ENCODE measurements at places on chromosomes 12 and 14.

DNA sequence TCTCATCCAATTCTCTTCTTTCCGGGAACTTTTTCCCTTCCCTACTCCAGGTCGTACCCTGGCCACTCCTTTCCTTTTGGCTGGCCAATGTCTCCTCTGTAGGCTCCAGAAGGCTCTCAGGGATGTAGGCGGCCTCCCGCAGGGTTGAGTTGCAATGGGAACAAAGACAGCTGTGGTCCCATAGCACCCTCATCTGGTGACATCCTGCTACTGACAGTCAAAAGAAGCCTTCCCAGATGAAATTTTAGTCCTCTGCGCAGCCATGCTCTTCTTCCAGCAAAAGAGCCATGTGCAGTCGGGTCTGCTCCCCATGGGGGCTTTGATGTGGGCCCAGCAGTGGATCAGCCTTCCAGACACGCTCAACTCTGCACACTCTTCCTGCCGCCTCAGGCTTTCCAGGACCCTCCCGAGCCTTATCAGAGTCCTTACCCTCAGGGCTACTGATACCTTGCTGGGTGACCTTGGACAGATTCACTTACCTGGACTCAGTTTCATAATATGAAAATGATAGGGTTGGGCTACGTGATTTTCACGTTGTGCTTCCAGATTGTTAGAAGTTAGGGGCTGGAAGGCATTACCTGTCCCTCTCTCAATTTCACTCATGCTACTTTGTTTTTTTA, 5.5 kb upstream of the CELA1 start:
- DNase-seq: no peak

DNA sequence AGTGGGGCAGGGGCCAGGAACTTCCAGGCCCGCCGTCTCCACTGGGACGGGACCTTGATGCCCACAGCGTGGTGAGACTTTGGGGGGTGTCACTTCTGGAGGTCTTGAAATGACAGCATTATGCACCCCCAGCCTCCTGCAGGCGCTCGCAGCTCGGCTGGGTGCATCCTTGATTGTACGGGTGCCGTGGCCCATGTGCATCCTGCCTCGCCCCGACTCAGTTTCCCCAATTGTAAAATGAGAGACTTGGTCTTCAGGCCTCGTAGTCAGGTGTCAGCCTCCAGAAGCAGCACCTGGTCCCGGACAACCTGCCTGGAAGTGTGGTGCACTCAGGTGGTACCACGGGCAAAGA, 8.9 kb upstream of the PUS1 start:
- no peak for DNase-seq

- DNase-seq: no peak
These were observed 21.1 kb downstream of the MOAP1 start for GRCh38 chr14:93163564-93163963.

DNA sequence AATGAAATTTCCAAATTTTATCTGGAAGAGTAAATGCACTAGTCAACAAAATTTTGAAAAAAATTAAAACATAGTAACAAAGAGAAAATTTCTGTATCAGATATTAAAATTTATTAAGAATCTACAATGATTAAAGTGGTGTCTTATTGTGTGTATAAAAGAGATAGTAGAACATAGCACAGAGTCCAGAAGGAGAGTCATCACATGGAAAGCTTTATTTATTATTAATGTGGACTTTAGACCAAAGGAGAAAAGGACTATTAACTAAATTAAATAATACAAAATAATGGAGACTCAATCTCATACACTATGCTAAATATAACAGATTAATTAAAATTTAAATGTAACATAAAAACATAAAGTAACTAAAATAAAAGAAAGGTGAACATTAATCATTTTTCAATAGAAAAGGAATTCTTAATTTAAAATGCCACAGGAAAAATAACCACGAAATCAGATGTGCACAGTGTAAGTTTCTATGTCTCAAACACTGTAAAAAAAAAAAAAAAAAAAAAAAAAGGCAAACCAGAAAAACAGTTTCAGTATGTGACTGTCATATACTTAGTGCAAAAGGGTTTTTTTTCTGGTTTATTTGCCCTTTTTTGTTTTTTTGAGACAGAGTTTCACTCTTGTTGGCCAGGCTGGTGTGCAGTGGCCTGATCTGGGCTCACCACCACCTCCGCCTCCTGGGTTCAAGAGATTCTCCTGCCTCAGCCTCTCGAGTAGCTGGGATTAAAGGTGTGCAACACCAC, 95.4 kb downstream of the MYF5 start:
- no peak for DNase-seq

DNA sequence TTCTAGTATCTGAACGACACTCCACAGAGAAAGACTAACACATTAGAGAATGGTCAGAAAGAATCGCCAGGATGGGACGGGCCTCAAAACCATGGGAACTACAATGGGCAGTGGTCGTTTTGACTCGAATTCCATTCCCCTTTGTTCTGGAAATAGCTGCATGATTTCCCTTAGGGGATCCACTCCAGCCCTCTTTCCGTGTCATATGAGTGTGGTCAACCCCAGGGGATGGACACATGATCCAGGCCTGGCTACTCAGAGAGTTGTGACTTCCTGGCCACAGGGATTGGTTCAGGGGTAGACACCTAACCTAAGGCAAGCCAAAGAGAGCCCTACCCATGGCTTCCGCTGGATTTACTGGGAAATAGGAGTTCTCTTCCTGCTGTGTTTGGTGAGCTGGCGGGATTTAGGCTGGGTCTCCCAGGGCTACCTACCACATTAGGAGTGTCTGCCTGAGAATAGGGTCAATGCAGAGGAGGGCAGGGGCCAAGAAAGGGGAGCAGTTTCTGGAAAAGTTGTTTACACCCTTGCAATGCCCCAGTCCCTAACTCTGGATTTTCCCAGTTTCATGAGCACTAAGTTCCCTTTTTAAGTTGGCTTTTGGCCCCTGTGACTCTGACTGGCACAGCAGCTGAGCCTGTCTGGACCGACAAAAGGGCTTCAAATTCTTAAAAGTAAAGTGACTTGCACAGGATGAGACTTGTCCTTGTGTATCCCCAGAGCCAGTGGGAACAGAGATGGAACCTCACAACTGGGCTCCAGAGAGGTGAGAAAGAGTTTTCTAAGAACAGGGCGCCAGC, 28.1 kb upstream of the GPATCH2L start:
- DNase-seq: no peak

GRCh38 chr14:31965735-31966598, 111.1 kb upstream of the ARHGAP5 start:
- DNase-seq: no peak

DNA sequence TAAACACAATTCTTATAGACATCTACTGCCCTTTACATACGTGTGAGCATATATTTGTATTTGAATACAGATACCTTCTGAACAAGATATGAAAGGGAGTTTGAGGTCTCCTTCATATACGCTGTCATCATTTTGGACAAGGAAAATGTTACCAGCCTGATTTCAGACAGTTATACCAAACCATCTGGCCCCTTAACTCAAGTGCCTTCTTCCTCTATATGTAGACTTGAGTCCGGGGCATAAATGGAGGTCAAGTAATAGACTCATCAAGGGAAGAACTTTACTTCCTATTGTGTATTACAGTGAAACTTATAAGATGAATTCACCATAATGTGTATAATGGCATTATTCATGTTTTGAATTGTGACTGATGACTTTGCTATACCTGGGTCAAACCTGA, 52.2 kb downstream of the FAR2 start:
- no peak for DNase-seq

GRCh38 chr14:21894003-21894897, 220.6 kb upstream of the OR4E1 start:
- no peak for DNase-seq

- DNase-seq: no peak
These were observed 13.9 kb upstream of the KRT86 start for GRCh38 chr12:52260361-52261207.

DNA sequence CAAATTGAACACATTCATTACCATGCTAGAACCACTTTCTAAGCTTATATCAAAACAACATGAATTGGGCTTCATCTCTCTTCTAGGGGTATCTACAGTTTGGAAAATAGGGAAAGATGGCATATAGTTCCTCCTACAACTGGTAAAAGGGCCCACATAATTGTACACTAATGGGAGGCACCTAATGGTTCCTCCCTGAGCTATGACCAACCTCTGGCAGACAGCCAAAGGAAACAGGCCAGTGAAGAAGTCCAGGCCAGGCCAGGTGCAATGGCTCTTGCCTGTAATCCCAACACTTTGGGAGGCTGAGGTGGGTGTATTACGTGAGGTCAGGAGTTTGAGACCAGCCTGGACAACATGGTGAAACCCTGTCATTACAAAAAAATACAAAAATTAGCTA, 23.2 kb upstream of the APOF start:
- DNase-seq: no peak

DNA sequence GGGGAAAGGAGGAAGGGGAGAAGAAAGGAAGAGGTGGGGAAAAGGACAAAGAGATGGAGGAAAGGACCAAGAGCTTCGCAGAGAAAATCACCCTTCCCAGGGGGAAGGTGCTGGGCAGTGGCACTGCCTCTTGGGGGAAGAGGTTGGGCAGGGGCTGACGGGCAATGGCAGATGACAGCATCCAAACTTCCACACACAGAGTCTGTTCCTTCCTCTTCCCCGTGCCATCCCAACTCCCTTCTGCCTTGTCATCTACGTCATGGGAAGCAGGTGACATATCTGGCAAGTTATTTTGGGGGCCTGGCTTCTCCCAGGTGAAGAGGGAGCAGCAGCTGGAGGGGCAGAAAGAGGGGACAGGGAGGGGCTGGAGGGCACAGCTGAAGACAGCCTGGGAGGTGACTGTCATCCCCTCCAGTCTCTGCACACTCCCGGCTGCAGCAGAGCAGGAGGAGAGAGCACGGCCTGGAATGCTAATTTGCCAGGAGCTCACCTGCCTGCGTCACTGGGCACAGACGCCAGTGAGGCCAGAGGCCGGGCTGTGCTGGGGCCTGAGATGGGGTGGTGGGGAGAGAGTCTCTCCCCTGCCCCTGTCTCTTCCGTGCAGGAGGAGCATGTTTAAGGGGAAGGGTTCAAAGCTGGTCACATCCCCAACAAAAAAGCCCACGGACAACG, 43.9 kb upstream of the IQSEC3 start:
- DNase-seq: no peak

DNA sequence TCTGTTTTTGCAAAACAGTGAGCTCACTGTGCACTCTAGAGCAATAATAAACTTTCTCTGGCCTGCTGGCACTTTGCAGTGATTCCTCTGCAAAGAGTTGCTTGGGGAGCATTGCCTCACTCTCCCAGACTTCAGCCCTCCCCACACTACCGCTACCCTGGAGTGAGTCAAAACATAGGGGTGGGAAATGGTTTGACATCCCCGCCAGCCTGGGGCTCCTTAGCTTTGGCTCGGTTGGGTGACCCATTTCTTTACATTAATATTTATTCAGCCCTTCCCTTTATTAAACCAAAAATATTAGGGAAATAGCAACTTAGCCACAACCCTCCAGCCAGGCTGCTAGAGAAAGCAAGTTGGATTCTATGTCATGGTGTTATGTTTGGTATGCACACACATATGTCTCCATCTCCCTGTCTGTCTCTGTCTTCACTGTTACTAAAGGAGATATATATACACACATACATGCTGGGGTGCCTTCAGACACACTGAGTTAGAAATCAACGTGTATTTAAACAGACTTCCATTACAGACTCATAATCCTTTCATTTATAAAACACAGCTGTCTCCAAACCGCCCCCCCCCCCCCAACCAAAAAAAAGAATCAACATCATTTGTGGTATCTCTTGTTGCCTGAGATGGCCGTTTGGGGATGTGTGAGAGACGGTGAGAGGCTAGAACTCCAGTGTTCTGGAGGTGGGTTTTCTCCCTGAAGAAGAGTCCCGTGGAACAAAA, 3.4 kb upstream of the IRF2BPL start:
- DNase-seq: no peak

DNA sequence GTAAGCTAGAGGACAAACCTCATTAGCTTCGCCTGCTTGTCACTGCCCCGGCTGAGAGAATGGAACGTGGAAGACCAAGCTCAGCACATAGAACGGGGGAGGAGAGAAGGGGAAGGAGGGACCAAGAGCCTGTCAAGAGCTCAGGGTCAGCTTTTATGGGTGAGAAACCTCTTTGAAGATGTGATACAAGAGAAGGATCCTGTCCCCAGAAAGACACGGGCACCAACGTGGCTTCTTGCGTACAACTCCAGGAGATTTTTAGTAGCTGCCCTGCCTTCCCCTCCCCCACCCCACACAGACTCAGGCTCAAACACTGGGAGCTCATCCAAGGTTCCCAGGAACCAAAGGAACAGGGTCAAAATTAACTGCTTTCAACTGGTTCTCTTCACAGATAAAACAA, 34.7 kb downstream of the APPL2 start:
- no peak for DNase-seq

DNA sequence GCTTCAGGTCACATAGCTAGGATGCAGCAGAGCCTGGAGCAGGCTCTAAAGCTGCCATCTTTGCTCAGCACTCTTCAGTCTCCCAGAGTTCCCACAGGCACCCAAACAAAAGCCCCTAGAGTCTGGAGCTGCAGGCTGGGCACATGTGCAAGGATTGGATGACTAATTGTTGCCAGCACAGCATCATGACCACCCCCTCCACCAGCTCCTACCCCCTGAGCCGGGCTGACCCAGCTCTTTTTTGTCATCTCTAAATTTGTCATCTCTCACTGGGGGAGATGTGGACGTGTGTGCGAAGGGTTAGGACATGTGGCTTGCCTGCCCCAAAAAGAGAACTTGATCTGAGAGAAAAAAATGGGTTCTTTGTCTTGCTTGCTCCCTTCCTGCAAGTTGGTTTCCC, 4.3 kb upstream of the MMP19 start:
- DNase-seq: no peak

- DNase-seq: no peak
These were observed 17.7 kb downstream of the PLEKHG3 start for GRCh38 chr14:64721899-64722298.

DNA sequence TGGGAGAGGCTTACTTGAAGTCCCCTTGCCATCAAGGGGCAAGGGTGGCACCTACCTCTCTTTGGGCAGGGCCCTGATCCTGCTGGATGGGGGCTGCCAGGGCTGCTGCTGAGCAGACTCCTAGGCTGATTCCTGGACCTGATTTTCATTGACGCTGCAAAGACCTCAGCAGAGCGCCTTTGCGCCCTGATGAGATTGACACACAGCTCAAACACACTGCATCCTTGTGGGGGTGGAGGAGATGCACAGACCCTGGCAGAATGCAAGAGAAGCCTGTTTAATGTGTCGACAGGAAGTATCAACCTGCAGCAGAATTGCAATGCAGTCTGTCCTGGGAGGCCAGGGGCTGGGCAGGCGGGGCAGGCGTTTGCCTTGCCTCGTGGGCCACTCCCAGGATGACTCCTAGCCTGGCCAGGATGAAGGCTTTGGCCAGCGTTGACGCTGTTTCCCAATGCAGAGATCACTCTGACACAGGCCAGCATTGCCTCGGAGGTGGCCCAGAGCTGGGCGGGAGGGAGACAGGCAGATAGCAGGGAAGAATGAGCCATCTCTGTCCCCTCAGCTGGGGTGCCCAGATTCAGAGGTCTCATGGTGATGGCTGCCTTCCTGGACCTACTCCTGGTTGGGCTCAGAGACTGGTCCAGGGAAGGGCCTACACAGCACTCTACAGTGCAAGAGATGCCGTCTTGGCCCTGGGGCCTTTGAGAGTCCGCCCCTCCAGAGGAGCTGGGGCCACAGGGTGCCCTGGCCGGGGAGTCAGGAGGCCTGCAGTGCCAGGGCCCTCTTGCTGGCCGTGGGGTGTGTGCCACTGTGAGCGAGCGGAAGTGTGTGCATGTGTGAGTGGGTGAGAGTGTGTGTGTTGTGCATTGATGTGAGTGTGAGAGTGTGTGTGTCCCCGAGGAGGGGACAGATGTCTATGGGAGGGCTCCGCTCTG, 108.3 kb downstream of the KIF26A start:
- no peak for DNase-seq

GRCh38 chr14:57051633-57052032, 217.1 kb downstream of the EXOC5 start:
- no peak for DNase-seq

- no peak for DNase-seq
These were observed 2.0 kb downstream of the EFCAB11 start for GRCh38 chr14:89952576-89952975.

GRCh38 chr12:115343601-115344000, 659.6 kb upstream of the TBX3 start:
- DNase-seq: no peak

Data from HS-5 (cell line).